ENCODE measurements at places on chromosomes 1 and 21.

GRCh38 chr1:177333936-177334595 is 163.3 kb downstream of the BRINP2 start:
- DNase-seq: no peak

GRCh38 chr1:4838231-4838630 is 183.8 kb downstream of the AJAP1 start:
- DNase-seq: no peak

DNA sequence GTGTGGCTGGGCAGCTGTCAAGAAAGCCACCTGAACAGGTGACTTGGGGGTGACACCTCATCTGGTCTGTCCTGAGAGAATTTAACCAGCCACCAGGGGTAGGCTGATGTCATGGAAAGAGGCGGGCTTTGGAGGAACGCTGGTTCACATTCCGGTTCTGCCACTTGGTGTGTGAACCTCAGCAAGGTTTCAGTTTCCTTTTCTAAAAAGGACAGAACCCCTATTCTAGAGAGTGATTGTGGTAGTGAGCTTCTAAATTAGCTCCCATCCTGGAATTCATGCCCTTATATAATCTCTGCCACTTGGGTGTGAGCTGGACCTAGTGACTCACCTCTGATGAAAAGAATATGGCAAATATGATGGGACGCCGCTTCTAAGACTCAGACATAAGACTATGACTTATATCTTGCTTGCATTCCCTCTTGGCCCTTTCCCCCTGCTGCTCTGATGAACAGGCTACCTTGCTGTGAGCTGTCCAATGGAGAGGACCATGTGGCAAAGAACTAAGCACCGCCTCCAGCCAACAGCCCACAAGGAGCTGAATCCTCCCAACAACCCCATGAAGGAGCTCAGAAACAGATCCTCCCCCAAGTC is 332.1 kb downstream of the RRAGC start:
- no peak for DNase-seq

DNA sequence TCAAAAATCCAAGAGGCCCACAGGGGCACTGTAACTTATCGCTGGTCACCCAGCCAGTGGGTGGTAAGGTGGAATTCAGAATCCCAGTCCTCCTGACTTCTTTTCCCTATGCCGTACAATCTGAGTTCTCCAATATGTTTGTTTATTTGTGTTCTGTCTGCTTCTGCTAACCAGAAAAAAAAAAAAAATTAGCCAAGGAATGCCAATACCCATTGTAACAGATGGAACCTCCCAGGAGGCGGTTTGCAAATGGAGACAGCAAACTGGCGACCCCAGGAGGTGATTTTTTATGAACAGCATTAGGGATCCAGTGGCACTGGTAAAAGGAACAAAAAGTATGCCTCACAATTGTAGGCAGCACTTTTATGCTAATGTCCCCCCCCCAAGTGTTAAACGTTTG is 189.0 kb upstream of the FGGY start:
- no peak for DNase-seq

DNA sequence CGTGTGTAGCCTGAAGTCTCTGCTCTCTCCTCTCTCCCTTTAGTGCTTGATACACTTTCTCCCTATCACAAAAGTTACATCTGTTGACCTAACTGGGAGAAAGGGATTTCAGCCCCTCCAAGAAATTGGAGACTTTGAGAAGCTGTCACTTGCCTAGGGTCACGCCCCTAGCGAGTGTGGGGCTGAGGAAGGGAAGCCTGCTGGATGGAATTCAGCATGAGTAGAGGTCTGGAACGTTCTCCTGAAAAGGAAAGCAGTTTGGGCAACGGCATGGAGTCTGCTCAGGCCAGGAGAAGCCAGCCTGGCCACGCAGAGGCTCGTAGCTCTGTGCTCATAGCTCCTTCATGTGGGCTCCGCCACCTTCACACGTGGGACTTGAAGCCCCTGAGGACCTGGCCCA is 22.4 kb downstream of the COL16A1 start:
- DNase-seq: no peak

DNA sequence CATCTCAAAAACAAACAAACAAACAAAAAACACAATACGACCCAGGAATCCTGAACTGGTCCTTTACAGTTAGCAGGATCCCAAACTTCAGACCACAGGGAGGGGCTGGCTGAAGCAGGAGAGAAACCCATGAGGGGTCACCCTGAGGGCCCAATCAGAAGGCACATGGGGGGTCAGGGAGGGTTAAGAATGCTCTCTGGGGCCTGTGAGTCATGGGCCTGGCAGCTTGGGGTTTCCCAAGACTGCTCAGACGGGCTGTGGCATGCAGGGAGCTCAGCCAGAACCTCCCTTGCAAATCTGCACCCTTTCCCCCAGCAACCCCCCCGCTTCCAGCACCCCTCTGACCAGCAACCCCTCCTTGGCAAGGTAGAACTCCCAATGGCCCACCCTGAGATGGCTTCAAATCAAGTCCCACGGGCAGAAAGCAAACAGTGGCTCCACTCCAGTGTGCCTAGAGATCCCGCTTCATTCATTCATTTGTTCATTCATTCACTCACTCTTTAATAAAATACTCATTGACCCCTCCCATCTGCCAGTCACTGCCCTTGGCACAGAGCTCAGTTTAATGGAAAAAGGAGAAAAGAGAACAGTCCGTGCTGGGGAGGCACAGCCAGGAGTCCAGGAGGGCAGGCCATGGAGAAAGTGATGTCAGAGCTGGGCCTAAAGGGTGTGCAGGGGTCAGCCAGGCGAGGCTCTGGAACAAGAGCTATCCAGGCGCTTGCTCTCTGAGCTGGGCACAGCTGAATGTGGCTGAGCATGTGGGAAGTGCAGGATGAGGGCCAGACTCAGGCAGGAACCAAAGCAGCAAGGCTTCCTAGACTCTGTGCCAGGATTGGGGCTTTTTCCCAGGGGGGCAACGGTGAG is 8.2 kb downstream of the UQCRHL start:
- no peak for DNase-seq

DNA sequence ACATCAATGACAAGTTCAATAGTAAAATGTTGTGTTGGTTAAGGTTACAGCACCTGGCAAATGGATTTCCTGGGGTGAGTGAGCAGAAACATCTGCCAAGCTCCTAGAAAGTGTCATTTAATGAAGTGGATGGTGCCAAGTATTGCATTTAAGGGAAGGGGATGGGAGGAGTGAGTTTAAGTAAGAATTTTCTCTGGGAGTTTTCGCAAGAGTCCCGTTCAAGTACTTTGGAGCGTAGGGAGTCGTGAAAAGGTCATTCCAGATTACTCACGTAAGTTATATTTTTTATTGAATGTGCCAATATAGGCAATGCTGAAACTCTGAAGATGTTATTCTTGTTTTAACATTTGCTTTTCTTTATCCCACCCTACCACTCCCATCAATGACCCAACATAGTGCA is 117.4 kb upstream of the RAB3GAP2 start:
- no peak for DNase-seq

DNA sequence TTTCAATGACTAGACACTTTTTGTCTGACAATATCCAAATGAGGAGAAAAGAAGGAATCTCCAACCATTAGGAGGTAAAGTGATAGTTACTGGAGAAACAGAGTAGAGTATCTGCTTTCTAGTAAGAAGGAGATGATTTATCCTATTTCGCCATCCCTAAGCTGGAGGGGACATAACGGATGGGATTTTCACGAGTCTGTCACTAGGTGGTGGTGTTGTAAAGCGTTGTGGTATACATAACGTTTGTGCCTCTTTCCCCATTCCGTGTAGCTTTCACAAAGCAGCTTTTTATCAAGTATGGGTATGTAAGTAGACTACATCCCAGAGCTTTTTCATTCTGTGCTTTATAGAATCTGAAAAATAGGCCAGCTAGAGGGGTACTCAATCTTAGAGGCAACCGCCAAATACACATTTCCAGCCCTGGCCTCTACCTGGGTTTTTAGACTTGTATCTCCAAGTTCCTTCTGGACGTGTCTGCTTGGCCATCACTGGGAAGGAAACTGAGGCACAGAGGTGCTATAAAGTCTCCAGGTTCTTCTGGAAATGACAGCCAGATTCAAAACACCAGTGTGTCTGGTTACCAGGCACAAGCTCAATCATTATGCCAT is 33.3 kb upstream of the FAM3B start:
- peak; percentile 22 for DNase-seq

DNA sequence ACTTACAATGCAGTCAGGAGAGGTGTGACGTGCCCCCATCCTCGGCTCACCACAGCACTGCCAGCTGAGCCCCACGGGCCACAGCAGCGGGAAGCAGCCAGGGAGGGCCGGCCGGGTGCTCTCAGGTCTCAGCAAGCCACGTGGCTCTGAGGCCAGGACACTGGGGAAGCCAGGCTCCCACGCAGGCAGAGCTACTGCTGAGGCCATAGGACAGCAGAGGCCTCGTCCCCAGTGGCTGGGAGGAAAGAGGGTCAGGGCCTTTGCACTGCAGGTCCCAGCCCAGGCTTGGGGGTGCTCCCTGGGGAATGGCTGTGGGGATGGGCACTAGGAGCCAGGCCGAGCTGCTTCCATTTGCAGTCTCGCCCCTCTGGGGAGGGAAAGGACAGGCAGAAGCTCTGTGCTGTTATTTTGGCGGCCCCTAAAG is 5.8 kb downstream of the LRRC47 start:
- DNase-seq: no peak

- no peak for DNase-seq
These were observed 364.7 kb downstream of the SMYD3 start for GRCh38 chr1:246142320-246142893.

- no peak for DNase-seq
These were observed 3.8 kb downstream of the B4GALT2 start for GRCh38 chr1:43982808-43983207.

- no peak for DNase-seq
These were observed 148.2 kb upstream of the COL11A1 start for GRCh38 chr1:103256490-103256889.

GRCh38 chr1:78676347-78676982 is 26.8 kb downstream of the IFI44 start:
- no peak for DNase-seq

GRCh38 chr1:118999348-119000071 is 11.4 kb upstream of the TBX15 start:
- DNase-seq: no peak

GRCh38 chr1:207831517-207832327 is 79.2 kb downstream of the CD34 start:
- DNase-seq: no peak

DNA sequence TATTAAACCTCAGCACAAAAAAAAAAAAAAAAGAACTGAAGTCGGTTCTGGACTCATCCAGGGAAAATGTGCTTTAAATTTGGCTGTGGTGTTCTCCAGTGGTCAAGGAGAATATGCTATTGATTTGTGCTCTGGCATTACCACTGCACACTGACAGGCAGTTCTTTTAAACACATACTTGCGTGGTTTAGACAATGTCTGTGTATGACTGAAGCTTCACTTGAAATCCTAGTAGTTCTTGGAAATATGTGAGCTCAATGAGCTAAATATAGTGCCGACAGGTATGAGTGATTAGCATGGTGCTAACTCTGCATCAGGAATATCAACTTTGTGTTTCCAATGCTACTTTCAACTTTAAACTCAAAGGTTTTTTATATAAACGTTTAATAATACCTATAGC is 415.6 kb downstream of the SMYD3 start:
- DNase-seq: no peak

Measured in NCI-H1930 (cell line).